ENCODE measurements at places on chromosomes 12 and 14. TPM values are rescaled to one million over a fixed set of nuclear protein-coding genes. Genes with fewer than 3 reads are reported as not detected.

Gene SAMD15
- total RNA-seq: 0.82 TPM

Gene TMEM132C
- not detected for total RNA-seq

Gene SOAT2
- total RNA-seq: 9.7 TPM

Gene GUCY2C
- total RNA-seq: 4.4 TPM

Gene TSPAN8
- 86.4 TPM for total RNA-seq

Gene PIGH
- 16.9 TPM for total RNA-seq

Gene GPR132
- not detected for total RNA-seq

Gene SNX6
- 106 TPM for total RNA-seq

Gene GPRC5A
- total RNA-seq: 73.9 TPM

Gene POU6F1
- total RNA-seq: 4.1 TPM

DNA sequence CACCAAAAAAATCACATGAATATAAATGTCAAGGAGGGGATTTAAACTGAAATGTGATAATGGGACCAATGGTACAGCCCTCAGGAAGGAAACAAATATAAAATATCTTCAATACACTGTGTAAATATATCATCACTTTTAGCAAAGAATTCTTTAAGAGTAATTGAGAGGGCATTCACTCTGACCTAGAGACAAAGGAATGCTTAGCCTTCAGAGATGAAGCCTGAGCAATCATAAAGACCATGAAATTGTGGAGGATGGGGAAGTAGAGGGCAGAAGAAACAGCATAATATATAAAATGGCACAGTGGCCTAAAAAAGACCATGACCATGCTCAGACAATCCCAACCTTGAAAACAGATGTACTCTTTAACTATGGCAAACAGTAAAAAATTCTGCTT is 20.4 kb downstream of the YAF2 start:
- H3K36me3 ChIP-seq: no peaks in the 10 kb centered on the region
- DNase-seq: no peak

- H3K4me3 ChIP-seq: no peak overlapping the region
- DNase-seq: no peak
- no peak overlapping the region for H3K27ac ChIP-seq
- H3K27me3 ChIP-seq: no peaks in the 10 kb centered on the region
- H3K36me3 ChIP-seq: no peaks in the 10 kb centered on the region
Measured at GRCh38 chr14:67987606-67988005, 168.0 kb downstream of the RAD51B start.

DNA sequence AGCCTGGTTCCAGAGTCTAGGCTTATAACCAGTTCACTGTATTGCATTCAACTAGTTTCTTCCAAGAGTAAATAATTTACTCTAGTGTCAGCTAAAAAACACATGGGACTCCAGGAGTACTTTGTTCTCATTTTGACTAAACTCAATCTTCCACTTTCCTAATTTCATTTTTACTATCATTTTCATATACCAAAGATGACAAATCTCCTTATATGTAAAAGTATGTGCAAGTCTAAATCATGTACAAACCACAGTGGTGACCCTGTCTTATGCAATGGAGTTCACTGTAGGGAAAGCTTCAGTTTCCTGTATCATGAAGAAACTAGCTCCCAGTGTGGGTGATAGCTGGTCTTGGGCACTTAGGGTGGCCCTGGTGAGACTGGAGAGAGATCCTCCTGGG is 151.6 kb downstream of the HELB start:
- no peaks in the 10 kb centered on the region for H3K36me3 ChIP-seq
- DNase-seq: no peak
- H3K4me3 ChIP-seq: no peak overlapping the region

DNA sequence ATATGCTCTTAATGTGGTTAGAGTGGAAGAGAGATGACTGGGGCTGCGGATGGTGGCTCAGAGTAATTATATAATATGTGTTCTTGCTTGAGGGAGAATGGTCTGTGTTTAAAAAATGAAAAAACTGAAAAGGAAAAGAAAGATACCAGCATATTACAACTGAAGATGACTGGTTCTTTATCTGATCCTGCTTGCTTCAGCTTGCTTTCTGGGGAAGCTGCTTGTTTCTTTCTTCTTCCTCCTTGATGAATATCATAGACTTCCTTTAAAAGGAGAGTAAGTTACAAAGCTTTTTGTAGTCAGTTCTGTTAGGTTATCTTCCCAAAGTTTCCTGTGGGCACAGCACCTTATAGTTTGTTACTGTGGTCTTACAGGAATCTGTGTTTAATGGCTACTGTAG is 210.9 kb downstream of the ERC1 start:
- H3K27ac ChIP-seq: no peak overlapping the region
- no peaks in the 10 kb centered on the region for H3K4me1 ChIP-seq
- H3K36me3 ChIP-seq: no peaks in the 10 kb centered on the region
- H3K27me3 ChIP-seq: no peaks in the 10 kb centered on the region

DNA sequence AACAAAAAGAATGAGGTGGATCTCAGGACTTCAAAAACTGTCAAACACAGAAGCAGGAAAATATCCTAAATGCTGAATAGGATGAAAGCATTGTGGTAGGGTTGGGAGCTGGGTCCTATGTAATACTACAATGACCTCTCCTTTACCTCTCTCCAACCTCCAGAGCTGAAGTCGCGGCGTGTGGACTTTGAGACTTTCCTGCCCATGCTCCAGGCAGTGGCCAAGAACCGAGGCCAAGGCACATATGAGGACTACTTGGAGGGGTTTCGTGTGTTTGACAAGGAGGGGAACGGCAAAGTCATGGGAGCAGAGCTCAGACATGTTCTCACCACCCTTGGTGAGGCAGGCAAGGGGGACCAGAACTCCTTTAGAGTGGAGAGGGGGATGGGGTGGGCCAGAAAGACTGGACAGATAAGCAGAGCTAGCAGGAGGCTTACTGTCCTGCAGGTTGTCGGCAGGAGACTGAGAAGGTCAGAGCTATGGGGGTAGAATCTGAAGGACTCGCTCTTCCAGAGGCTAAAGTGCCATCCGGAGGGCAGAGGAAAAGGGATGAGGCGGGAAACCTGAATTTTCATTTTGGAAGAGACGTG is 2.8 kb upstream of the MYL6 start:
- H3K27me3 ChIP-seq: no peaks in the 10 kb centered on the region
- no peak for DNase-seq
- no peak overlapping the region for H3K4me3 ChIP-seq

- no peak for DNase-seq
- no peak overlapping the region for H3K27ac ChIP-seq
Measured at GRCh38 chr12:54991161-54991990, 6.8 kb upstream of the TESPA1 start.

DNA sequence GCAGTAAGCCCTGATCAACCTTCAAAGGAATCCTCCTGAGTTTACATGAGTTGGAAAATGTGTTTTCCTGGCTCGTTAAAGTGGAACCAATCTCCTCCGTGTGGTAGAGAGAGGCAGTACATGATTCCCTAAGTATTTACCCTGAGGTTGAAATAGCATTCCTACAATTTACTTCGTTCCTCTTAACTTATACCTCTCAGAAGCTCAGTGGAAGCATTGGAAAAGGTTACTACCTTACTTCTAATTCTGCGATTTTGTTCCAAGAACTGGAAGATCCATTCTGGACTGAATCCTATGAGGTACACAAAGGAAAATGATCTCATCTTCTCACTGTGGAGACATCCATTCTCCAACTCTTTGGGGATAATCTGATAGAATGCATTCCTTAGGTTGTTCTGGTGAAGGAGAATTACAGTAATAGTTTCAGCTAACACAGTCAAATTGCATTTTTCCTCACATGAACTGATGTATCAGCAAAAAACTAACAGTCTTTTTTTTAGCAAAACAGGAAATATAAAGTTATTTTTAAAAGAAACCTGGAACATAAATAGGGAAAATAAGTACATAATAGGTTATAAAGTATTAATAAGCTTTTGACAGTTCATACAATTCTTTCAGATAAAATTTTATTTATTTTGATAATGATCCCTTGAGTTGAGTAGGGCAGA is 475.6 kb downstream of the PDZRN4 start:
- H3K27me3 ChIP-seq: no peaks in the 10 kb centered on the region
- DNase-seq: no peak
- no peak overlapping the region for H3K4me3 ChIP-seq

DNA sequence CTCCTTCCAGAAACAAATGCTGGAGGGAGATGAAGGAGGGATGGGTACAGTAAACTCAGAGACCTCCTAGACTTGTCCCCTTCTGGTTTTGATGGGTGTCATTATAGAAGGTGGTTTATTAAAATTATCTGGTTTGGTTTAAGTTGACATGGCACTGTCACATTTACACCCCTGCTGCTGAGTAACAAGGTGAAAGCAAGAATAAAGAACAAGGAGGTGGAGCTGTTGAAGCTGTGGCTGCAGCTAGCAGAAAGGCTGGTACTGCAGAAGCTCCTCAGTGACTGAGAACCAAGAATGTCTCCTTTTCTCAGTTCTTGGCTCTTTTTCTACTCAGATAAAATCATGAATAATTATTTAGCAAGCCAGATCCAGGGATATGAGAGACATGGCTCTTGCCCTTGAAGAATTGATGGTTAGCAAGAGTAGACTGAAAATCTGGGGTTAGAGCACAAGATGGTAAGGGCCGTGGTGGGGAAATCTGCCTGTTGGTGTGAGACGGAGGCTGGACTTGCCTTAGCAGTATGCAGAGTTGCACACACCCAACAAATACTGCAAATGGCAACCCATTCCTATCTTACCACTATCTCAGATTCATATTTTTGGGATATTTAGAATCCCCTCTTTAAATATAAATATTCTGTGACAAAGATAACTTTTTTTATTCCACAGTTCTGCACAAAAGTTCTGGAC is at the start of gene GZMH:
Gene GZMH, minus strand, starts transcription at position 31 of the 690 bp plus-strand sequence. CDS start 72 bp downstream, outside the sequence.
- H3K27ac ChIP-seq: no peak within 1 kb of the TSS
- no peaks in the 10 kb centered on the region for H3K4me1 ChIP-seq
- H3K27me3 ChIP-seq: no peaks in the 10 kb centered on the region
- DNase-seq: no peak
- H3K4me3 ChIP-seq: no peak within 1 kb of the TSS
- no peaks in the 10 kb centered on the region for H3K36me3 ChIP-seq

GRCh38 chr12:3468329-3468728 is 22.7 kb upstream of the PRMT8 start:
- H3K27ac ChIP-seq: no peak overlapping the region
- no peaks in the 10 kb centered on the region for H3K4me1 ChIP-seq
- H3K4me3 ChIP-seq: no peak overlapping the region
- peak; percentile 7 for DNase-seq
- H3K27me3 ChIP-seq: no peaks in the 10 kb centered on the region

GRCh38 chr12:102487226-102487625 is 6.9 kb upstream of the IGF1 start:
- H3K27ac ChIP-seq: no peak overlapping the region
- no peaks in the 10 kb centered on the region for H3K27me3 ChIP-seq
- no peaks in the 10 kb centered on the region for H3K36me3 ChIP-seq
- no peaks in the 10 kb centered on the region for H3K4me1 ChIP-seq
- DNase-seq: no peak
- H3K4me3 ChIP-seq: no peak overlapping the region

All from Caco-2 (cell line).